Stimulated activated naive CD8-positive, alpha-beta T cell treated with anti-CD3 and anti-CD28 coated beads, Interleukin-15, Interleukin-2, amounts not matched to agents 100 U/mL and 50 U/mL, for 24 hours (primary cell): ENCODE measurements at places on chromosomes 4 and X.

DNA sequence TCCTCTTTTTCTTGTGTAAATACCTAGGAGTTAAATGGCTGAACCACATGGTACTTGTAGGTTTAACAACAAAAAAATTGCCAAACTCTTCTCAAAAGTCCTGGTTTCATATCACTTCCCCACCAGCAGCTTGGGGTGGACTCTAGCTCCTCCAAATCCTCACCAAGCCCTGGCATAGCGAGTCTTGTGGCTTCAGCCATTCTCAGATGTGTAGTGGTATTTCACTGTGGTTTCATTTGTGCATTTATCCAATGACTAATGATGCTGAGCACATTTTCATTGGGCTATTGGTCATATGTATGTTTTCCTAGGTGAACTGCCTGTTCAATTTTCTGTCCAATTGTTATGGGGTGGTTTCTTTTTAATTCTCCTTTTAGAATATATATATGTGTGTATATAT lies 249.3 kb downstream of the NLGN4X start:
- no peak for DNase-seq

GRCh38 chr4:94228493-94229216 lies 21.0 kb downstream of the SMARCAD1 start:
- no peak for DNase-seq

DNA sequence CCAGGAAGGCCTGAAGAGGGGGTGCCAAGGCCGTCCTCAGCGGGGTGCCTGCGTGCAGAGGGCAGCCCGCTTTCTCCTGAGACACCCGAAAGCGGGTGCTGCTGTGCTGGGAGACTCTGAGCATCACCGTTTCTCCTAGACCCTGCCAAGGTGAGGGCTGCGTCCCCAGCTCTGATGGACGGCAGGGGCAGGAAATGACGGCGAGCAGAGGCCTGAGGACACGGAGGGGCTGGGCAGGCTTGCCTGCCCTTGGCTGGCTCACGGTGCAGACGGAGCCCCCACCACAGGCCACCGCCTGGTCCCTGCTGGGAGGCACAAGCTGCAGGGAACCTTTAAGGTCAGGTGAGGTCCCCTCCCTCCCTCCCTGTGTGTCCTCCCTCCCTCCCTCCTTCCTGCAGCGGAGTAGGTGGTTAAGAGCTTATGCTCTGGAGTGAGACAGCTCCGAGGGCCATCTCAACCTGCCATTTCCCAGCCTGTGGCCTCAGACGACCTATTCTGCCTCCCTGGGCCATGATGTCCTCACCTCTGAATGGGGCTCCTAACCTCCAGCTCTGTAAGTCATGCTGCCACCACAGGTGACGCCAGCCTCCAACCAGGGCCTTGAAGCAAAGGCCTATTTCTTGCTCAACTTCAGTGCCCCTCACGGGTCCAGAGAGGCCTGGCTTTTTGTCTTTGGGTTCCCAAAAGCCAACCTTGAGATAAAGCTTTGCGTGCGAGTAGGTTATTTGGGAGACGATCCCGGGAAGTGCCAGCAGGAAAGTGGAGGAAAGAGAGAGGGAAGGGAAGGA lies 54.2 kb upstream of the GRPEL1 start:
- DNase-seq: no peak

- DNase-seq: no peak
Observed at GRCh38 chr4:86846921-86847320, 2.3 kb downstream of the SLC10A6 start.

- DNase-seq: no peak
Observed at GRCh38 chr4:115763051-115763450, 649.6 kb upstream of the NDST4 start.

GRCh38 chrX:150766351-150767044 lies 73.3 kb downstream of the MTMR1 start:
- no peak for DNase-seq

- DNase-seq: no peak
Observed at GRCh38 chr4:3321295-3321889, 28.6 kb downstream of the RGS12 start.

GRCh38 chr4:153781717-153782416 lies 7.0 kb downstream of the SFRP2 start:
- DNase-seq: no peak

DNA sequence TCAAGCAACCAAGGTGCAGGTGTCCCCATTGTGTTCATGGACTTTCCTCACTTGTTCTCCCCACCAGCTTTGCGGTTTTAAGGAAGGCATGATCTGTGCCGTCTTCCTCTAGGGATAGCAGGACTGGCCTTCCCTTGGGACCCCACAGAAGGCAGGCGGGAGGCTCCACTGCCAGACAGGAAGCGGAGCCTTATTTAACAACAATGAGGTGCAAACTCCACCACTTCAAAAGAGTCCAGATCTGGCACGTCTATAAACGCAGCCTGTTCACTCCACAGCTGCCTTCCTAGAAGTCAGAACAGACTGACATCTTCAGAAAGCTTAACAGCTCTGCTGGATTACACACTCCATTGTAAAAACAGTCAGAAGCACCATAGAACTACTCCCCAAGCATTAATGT lies 1.7 kb upstream of the GPR143 start:
- DNase-seq: no peak

DNA sequence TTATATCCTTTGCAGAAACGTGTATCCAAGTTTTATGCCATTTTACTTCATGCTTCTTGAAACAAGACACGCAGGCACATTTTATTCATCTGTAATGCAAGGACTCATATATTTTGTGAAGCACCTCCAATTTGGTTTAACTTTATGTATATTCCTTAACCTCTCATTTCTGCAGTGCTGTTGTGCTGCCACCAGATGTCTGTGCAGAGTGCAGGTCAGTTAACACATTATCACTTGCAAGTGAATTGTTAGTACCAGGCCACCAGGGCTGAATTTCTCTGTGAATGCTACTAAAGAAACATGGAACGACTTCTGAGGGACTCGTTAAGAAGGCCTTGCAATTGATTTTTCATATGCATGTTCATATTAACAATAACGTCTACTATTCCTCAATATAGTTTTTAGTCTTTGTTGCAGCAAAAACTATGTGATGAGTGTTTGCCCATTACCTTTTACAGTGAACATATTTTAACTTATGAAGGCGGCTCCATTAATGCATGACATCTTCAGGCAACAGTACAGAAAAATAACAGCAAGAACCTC lies 770.3 kb downstream of the NLGN4X start:
- no peak for DNase-seq

DNA sequence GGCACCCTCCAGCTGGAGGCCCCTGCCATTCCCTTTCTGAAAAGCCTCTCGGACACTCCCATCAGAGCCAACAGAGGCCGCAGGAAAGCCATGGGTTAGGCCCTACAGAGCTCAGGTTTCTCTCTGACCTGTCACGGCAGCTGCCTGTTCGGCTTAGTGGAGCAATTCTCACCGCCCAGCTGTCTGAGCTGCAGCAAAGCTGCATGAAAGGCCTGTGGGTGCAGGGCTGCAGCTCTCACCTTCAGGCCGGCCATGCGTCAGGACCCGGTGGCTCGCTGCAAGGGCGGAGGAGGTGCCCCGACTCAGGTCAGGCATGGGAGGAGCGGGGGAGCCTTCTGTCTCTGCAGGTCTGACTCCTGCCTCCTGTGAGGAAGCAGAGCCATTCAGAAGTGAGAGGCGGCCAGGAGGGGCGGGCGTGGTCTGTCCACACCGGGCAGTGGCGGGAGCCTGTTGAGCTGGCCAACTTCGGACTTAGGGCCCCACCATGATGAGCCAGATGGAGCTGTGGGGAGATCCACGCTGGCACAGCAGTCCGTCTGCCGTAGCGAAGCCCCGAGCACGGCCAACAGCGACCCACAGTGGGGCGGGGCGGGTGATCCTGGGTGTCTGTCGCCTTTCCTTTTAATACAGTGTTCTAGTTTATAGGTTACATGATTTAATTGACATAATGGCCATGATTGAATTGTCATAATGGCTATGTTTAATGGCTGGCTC lies 23.4 kb downstream of the PDE6B start:
- DNase-seq: no peak

GRCh38 chr4:158778156-158778711 lies 9.4 kb downstream of the FNIP2 start:
- no peak for DNase-seq

DNA sequence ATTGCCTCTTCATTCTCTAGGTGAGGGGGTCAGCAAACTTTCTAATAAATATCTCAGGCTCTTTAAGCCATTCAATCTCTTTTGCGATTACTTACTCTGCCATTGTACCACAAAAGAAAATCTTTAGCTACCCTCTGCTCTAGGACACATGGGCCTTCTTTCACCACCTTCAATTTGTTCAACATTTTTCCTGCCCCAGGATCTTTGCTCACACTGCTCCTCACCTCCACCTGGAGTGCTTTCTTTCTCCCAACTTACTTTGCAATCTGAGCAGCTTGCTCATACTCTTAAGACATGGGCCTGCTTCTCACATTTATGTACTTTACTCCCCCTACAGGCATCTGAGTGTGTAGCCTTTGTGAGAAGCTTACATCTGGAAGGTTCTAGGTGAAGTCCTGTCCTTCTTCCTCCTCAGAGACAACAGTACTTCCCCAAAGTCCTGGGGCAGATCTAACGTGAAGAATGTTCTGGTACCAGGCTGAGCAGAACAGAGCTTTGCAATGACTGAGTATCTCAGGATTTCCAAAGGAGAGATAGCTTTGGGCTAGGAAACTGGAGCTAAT lies 55.0 kb upstream of the PRDM5 start:
- no peak for DNase-seq

DNA sequence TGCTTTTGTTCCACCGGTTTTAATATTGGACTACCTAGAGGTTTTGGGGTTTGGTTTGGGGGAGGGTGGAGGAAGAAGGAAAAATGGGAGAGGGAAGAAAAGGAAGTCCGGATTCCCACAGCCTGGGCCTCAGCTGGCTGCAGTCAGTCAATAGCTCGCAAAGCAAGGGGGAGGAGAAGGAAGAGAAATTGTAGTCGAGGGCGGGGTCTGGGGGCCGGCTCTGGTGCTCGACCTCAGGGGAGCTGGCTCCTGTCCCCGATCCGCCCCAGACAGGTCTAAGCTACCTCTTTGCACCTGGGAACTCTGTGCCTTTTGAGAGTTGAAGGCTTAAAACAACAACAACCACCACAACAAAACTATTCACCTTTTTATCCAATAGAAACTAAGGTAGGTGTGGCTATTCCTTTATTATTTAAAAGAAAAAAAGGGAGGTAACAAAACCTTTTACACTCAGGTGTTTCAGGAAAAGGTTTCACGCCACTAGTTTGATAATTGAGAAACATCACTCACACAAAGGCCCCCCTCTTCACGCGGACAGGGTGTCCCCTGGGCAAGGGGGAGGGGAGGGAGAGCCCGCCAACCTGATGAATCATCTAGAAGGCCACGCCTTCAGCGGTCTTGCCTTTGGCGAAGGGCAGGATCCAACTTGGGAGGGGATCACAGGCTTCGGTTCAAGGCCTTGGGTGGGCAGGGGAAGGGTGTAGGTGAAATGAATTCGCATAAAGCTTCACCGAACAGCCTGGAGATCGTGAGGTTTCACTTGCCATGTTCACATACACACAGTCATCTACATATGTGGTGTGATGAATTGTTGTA lies 1.6 kb upstream of the LNX1 start:
- no peak for DNase-seq

DNA sequence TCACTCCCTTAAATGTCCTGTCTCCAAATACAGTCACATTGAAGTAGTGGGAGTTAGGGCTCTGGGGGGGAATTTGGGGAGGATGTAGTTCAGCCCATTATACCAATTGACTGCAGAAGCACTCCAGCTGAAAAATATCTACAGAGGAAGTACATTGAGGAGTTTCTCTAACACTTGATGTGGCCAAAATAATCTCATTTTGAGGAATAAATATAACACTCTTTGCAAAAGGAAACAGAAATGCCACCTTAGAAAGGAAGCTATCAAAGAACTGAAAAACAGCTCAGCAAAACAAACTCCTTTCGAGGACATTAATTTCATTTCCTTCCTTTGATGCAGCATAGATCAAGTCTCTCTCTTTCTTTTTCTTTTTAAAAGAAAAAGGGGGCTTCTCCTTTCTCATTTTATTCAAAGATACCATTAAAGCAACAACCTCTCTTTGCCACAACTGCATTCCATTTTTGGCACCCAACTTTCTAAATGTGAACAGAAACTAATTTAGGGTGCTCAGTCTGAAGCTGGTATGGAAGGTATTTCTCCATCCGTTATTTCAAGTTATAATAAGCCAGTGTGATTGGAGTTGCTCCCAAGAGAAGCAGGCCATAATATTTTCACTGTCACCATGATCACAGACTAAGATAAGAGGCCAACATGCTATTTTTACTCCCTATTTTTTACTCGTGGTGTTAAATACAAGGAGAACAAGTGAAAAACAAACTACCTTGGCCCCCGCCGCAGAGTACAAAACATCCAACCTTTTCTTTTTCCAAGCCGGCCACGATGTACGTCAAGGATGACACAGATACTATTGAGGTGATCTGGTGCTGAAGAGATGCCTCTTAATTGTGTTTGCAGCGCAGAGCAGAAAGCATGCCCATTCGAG lies 230.4 kb upstream of the GATB start:
- DNase-seq: no peak
